ENCODE measurements at places on chromosomes 12 and 14.

GRCh38 chr12:76891609-76892008, 12.8 kb upstream of the CSRP2 start:
- no peak for DNase-seq

DNA sequence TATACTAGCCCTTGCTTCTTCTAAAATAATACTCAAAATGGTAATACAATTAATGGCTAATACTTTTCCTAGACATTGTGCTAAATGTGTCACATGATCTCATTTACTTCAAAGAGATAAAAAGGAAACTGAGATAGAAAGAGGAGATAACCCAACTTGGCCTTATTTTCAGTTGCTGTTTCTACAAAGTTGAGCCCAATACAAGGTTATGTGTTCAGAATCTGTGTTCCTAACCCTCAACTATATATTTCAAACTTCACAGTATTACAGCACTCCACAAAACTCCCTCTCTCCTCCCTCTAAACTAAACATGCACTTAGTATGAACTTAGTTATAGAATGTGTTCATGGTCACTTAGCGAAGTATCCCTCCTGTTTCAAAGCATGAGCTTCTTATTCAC, 277.9 kb downstream of the CCER1 start:
- no peak for DNase-seq

DNA sequence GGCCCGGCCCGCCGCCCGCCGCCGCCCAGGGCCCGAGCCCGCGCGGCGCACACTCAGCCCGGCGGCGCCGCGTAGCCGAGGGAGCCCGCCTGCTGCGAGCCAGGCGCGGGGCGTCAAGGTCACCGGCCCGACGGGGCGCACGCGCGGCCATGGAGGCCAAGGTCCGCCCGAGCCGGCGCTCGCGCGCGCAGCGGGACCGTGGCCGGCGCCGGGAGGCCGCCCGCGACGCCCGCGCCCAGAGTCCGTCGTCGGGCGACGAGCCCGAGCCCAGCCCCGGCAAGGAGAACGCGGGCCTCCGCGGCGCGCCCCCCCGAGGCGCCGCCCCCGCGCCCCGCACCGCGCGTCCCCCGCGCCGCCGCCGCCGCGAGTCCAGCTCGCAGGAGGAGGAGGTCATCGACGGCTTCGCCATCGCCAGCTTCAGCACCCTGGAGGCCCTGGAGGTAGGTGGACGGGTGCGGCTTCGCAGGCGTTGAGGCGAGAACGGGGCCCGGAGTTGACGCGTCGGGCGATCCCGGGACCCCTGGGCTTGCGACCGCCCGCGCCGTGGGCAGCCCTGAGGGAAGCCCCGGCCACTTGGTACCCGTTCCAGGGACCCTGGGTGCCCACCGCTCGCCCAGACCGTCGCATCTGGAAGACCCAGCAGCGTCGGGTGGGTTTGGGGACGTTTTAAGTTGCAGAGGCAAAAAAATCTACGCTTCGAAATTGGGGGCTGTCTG, 629 bp downstream of the FBRSL1 start:
- no peak for DNase-seq

DNA sequence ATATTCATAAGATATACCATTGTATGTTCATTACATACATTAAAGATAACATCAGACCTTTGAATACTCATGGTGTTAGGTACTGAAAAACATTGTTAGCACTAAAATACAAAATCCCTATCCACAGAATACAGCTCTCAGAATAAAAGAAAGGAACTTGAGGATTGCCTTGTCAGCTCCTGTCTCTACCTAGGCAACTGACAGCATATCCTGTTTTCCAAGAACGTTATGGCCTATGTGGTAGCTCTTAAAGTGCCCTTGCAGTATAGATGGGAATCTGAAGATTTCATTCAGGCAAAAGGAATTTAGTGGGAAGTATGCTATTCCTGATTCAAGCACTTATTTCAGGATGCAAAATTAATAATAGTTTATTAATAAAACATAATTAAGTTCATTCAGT, 1.8 kb upstream of the PPP1R12A start:
- DNase-seq, result no peak

- DNase-seq, result no peak
These were observed 7.4 kb upstream of the SLC25A29 start for GRCh38 chr14:100313464-100314230.

DNA sequence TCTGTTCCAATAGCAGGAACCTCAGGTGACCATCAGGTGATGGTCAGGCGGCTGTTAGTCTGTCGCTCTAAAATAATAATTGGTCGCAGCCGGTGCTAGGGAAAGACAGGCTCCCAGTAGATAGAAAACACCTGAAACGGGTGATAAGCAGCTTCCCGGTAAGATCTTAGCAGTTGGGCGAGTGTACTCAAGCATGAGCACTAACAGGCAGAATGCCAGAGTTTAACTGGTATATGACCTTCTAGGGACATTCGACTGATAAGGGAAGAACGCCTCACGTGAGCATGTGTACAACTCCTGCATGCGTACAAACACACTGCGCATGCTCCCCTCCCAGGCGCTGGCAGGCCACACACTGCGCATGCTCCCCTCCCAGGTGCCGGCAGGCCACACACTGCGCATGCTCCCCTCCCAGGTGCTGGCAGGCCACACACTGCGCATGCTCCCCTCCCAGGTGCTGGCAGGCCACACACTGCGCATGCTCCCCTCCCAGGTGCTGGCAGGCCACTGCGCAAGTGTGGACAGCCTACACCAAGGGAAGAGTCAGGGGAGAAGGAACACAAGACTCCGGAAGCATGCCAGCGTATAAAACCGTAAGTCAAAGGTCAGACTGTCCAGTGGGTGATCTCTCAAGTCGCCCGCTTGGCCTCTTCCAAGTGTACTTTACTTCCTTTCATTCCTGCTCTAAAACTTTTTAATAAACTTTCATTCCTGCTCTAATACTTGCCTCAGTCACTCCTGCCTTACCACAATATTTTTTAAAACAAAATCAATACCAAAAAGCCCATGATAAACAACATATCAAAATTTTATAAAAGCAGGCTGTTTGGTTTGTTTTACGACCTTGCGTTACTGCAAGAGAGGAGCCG, 24.5 kb downstream of the GPRC5D start:
- DNase-seq, result no peak

- no peak for DNase-seq
These were observed 28.3 kb downstream of the DEGS2 start for GRCh38 chr14:100131181-100131580.

GRCh38 chr12:56346675-56347074, 8.0 kb downstream of the IL23A start:
- no peak for DNase-seq

DNA sequence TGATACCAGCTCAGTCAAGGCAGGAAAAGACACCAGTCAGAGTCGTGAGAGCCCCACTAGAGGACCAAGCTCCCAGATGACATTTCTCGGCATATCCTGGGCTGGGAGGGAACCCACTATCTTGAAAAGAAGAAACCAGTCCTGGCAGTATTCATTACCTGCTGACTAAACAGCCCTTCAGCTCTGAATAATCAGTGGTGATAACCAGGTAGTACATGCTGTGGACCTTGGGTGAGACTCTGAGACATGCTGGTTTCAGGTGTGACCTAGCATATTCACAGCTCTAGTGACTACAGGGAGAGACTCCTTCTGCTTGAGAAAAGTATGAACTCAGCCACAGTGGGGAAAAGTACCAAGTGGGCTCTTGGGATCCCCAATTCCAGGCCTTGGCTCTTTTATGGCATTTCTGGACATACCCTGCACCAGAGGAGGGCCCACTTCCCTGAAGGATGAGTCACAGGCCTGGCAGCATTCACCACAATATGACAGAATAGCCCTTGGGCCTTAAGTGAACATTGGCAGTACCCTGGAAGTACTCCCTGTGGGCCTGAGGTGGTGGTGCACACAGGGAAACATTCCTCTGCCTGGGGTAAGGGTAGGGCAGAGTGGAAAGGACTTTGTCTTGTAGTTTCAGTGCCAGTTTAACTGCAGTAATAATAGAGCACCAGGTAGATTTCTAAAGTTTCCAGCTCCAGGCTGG, 82.6 kb upstream of the SLC38A4 start:
- DNase-seq, result no peak

- no peak for DNase-seq
These were observed 961 bp downstream of the SRRM4 start for GRCh38 chr12:118982302-118982701.

DNA sequence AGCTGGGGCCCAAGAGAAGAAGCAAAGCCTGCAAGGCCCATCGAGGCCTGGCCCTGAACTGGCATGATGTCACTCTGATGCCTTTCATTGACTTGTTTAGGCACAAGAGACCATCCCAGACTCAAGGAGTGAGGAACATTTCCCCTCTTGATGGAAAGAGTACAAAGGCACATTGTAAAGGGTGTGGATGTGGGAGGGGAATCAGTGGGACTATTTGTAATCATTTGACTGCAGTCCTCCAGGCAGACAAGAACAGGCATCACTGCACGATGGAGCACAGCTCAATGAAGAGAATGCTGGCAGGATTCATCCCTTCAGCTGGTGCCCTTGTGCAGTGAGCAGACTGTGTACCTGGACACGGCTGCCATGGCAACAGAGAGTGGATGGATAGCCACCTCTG, 87.9 kb downstream of the LGMN start:
- no peak for DNase-seq

GRCh38 chr12:53736592-53736991, 9.3 kb upstream of the CALCOCO1 start:
- no peak for DNase-seq

DNA sequence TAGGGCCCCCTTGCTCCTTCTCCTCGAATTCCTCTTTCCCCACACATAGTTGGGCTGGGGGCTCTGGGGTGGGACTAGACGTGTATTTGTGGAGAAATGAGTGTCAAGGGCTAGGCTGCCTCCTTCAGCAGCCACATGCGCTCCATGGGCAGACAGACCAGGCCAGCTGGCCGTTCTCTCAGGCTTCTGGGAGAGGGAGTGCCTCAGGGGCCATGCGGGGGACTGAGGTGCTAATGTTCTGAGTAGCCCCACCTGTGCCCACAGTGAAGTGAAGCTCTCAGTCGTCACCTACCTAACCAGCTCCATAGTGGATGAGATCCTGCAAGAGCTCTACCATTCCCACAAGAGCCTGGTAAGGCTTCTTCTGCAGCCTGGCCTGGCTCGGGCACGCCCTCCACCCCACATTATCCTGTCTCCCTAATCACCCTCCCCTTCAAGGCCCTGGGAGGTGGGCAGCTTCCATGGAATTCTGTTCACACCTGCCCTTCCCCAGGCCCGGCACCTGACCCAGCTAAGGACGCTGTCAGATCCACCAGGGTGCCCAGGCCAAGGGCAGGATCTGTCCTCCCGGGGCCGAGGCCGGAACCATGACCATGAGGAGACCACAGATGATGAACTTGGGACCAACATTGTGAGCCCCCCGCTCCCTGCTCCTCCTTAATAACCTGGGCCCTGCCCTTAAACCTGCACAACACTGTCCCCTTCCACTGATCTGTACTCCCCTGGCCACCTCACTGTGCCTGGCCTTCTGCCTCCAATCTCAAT, 9.0 kb upstream of the CPNE6 start:
- no peak for DNase-seq

GRCh38 chr12:31518680-31519227, 72.2 kb downstream of the DENND5B start:
- DNase-seq, result no peak

GRCh38 chr14:103028772-103029171, 28.6 kb downstream of the CDC42BPB start:
- DNase-seq, result no peak

GRCh38 chr14:73003681-73004080, 23.2 kb downstream of the ZFYVE1 start:
- no peak for DNase-seq

DNA sequence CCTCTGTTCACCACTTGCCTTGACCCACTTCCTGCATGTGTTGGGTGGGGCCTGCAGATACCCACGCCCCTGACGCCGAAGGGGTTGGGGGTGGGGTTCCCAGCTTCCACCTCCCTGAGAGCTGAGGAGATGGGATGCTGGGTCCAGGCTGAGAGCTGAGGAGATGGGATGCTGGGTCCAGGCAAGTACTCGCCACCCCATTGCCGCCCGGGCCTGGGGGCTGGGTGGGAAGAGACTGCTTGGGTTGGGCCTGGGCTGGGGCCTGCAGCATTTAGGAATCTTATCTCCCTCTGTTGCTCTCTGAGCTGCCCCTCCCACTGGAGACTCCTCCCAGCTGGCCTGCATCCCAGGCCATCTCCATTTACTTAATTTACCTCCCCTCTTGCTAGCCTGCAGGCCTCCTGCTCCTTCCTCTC, 17.4 kb downstream of the TEAD4 start:
- no peak for DNase-seq

DNA sequence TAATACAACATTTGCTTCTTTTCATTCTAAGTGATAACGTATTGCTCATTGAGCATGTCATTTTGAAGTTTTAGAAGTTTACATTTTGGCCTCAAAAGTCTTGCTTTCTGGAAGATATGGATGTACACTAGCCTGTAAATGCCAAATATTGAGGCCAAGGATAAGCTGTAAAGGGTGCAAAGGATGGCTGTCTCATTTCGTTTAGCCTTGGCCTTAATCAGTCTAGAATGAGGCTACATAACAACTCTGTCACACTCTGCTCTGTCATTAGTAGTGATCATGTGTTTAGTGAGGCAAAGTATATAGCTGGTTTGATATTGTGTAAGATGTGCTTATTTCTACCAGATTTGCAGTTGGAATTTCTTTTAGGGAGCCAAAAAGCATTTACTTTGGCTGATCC, 344.5 kb downstream of the TMTC2 start:
- no peak for DNase-seq

GRCh38 chr14:61387076-61387475, 65.7 kb downstream of the PRKCH start:
- no peak for DNase-seq

DNA sequence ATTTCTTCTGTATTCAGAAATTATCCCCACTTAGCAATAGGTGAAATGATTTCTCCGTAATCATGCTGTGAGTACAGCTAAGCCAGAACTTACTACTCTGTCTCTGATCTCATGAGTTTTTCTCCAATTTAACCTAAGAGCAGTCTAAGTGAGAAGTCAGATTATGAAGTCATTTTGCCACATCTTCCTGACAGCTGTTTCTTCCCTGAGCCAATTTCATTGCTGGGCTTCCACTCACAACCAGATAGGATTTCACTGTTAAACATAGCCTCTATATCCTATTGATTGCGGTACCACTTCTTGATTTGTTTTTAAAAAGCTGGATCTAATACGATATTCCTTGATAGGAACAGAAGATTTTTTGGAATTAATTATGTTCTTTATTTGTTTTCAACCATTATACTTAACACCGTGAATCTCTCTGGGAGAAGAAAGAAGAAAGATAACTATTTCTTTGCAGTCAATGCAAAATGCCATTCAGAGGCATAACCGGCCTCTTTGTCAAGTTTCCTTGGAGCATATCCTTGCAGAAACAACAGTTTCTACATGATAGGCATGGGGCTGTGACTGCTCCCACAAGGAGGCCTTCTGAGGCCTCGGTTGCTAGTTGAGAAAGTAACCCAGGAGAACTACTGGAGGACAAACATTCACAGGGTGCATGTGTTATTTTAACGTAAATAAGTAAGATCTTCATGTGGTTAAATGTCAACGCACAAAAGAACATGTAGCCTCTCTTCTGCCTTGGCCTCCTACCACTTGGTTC, 212.2 kb downstream of the NPAS3 start:
- no peak for DNase-seq

- DNase-seq, result no peak
These were observed 10.3 kb upstream of the AMN start for GRCh38 chr14:102911991-102912761.
